Caudate nucleus (tissue), 63 donors: ENCODE measurements at places on chromosomes 6 and 20.

- DNase-seq: no peak
Measured at GRCh38 chr6:21437581-21437980, 156.0 kb upstream of the SOX4 start.

GRCh38 chr6:170285482-170285881 is 5.4 kb downstream of the DLL1 start:
- no peak for DNase-seq

- DNase-seq: peak; percentile 70
Measured at GRCh38 chr20:59603781-59604541, at the start of gene PHACTR3. Gene PHACTR3 (plus strand): TSS chr20:59604540. CDS start chr20:59605015, 475 bp downstream.

DNA sequence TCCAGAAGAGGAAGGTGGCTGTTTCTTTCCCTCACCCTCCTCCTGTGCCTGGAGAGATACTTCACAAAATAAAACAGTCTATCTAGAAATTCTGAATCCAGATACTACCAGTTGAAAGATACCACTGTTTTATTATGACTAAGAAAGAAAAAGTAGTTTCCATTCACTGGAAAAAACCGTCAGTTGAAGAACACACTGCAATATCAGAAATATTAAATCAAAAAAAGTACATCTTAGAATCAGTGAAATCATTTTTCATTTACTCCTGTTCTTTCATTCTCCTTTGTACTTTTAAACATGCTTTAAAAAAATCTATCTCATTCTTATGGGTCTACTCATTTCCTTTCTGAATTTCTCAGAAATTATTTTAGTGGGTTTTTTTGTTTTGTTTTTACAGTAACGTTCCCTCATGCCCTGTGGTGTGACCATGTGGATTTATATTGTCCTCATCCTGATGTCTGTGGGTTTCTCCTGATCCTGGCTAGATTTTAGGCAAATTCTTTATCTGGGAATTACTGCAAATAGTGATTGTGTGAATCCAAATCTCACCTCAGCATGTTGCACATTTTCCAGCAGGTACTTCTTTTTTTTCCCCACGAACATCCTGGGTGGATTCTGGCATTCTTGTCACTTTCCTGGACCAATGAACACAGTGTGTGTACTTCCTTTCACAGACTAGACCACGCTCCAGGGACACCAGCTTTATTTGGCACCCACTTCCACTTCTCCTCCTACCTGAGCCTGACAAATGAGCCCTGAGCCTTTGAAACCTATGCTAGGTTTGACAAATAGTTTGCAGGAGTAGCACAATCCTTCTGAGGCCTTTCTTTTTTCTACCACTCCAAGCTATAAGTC is 114.0 kb upstream of the LAMP5 start:
- no peak for DNase-seq

DNA sequence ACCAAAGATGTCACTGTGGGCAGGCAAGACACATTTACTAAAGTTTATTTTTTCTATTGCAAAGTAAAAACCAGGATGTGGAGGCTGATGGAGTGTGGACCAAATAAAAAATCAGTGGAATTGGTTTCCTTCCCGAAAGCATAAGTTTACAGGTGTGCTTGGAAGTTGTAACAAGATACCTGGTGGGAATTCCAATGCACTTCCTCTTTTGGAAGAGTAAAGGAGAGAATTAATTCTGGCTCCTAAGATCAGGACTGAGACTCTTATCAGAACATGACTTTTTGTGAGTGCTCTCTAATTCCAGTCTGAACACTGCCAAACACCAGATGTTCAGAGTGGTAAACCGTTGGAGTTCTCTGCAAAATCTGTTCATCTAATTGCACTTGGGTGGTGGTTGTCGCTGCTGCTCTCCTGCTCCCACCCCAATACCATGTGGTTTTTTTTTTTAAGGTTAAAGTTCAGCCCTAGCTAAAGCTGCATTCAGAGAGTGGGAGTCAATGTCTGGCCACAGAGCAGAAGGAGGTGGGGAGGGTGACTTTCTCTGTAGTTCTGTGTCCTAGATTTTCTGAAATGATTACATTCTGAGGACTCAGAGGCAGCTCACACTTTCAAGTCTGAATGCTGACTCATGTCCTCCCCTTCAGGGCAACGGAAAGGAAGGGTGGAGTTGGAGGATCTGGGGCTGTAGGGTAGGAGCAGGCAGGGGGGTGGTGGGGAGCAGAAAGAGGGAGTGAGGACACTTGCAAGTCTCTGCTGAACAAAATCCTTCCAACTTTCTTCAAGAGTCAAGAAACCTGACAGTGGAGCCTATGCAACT is 275.8 kb upstream of the PRDM1 start:
- no peak for DNase-seq

DNA sequence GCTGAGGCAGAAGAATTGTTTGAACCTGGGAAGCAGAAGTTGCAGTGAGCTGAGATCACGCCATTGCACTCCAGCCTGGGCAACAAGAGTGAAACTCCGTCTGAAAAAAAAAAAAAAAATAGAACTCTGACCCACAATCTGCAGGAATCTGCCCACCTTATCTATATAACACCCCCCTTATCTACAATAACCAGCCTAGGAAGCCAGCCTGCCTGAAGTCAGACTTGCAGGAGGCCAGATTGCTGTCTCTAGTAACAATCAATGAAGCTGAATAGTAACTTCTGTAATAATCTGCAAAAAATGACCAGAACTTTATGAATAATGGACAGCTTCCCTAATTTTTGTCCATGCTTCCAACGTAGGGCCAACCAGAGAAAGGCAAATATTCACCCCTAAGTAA is 352.5 kb downstream of the CD83 start:
- no peak for DNase-seq

- DNase-seq: no peak
Measured at GRCh38 chr6:89830170-89830809, 610 bp downstream of the CASP8AP2 start.

DNA sequence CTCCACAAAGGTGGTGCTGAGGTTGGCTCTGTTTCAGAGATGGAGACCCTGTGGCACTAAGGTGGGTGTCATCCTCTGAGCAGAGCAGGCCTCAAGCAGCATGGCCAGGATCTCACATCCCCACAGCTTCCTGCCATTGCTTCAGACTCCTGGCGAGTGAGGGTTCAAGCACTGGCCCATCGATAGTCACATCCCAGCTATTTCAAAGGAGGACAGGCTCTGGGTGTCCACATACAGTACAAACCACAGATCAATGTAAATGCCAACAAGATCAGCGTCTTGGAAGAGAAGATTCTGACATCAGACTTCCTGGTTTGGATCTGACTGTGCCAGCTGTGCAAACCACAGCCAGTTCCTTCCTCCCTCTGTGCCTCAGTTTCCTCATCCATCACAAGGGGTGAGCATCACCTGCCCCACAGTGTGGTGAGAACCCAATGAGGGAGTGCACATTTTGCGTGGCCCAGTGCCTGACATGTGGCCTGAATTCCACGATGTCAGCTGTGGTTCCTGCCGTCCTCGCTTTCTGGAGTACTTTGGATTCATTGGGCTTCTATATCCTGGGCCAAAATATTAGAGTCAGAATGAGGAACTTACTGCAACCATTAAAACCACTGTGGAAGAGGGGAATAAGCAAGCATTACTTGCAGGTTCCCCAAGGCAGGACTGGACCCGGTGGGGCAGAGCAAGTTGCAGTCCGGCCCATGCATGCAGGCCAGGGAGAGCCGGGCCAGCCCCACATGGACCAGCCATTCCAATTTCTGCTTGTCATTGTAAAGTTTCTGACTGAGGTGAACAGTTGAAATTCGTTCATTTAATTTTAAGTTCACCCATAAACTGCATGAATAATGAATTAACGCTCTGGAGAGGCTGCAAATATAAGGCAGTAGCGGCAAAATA is 236.0 kb downstream of the TTLL2 start:
- no peak for DNase-seq

- DNase-seq: no peak
Measured at GRCh38 chr20:38728911-38729642, 4.8 kb downstream of the SLC32A1 start.

DNA sequence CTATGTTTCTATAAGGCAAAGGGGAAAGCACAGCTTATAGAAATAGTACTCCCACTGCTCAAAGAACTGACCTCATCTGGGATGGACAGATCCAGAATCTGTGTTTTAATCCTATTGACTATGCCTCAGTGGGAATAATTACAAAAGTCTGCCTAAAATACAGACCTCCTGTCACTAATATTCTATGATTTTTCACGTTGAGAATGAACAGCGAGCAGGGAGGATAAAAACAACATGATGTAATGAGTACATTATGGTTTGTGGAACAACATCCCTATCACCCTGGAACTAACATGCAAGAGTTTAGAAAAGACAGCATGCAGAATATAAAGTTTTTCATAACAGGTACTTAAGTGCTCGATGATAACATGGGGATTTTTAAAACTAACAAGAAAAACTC is 53.9 kb downstream of the EPHA7 start:
- no peak for DNase-seq

GRCh38 chr20:37042986-37043972 is 52.5 kb downstream of the RBL1 start:
- no peak for DNase-seq

GRCh38 chr6:156832231-156832647 is 55.1 kb downstream of the ARID1B start:
- no peak for DNase-seq

DNA sequence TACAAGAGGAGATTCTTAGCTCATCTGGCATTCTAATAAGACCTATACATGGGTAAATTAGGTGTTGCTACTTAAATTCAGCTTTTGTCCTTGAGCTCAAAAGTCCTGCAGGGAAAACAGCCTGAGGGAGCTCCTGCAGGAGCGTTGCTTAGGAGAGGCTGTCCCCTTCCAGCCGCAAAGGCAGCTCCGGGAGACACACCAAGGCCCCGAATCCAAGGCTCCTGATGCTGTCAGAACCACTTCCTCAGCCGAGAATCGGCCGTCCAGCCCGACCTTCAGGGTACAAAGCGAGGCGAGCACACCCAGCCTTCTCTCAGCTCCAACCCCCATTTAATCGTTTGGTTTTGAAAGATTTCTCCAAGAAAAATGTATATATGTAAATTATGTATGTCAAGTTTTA is 87.0 kb downstream of the DACT2 start:
- DNase-seq: no peak

DNA sequence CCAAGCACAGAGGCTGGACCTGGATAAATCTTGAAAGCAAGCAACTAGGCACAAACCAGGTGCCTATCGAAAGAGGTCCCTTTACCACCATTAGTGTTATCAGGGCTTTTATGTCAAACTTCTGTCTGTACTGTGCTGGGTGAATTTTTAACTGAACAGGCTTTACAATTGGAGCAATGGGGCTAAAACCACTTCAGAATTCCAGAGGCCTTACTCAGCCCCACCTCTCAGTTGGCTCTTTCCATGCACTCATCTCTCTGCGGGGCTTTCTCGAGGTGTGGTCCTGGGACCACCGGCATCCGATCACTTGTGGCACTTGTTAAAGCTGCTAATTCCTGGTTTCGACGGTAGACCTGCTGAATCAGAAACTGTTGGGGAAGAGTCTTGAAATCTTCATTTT is 232.5 kb downstream of the SOX4 start:
- no peak for DNase-seq

- no peak for DNase-seq
Measured at GRCh38 chr20:32163951-32164350, 43.6 kb downstream of the PLAGL2 start.

DNA sequence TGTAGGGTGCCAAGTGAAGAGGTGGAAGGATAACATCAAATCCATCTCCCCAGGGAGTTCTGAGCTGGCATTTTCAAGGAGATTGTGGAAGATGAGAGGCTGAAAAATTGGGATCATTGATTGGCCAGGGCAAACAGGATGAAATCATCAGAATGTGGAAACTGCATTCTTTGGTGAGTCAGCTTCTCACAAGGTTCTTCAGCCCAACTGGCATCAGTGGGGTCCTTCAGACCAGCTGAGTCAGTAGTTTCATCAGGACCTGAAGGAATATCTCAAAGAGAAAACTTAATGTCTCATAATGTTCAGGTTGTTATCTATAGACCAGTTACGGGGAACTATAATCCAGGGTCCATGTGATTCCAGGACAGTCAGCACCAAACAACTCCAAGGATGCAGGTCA is 195.8 kb downstream of the HAO1 start:
- DNase-seq: no peak

DNA sequence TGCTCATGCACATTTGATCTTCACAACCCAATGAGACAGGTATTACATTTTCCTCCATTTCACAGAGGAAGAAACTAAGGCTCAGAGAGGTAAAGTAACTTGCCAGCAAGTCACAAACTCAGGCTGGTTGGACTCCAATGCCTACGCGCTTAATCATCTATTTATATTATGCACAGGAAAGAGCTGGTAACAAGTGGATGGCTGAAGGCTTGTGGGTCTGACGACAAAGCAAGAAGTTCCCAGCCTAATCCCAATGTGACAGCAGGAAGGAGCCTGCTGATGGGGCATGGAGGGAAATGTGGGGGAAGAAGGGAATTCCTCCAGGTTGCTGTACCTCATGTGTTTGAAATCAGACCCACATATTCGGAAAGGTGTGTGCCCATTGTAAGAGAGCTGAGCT is 3.9 kb downstream of the CDH22 start:
- DNase-seq: no peak

- DNase-seq: no peak
Measured at GRCh38 chr6:138593124-138593877, 94.0 kb upstream of the NHSL1 start.

GRCh38 chr6:128532136-128532535 is 11.7 kb upstream of the PTPRK start:
- no peak for DNase-seq

GRCh38 chr20:6265204-6265904 is 142.5 kb upstream of the FERMT1 start:
- DNase-seq: no peak

GRCh38 chr6:18742406-18742805 is 355.3 kb downstream of the RNF144B start:
- no peak for DNase-seq

GRCh38 chr20:36277546-36277945 is 28.6 kb upstream of the DLGAP4 start:
- DNase-seq: no peak

- no peak for DNase-seq
Measured at GRCh38 chr20:7760247-7761031, 179.8 kb downstream of the HAO1 start.

- no peak for DNase-seq
Measured at GRCh38 chr6:14726816-14727493, 518.9 kb upstream of the JARID2 start.

- no peak for DNase-seq
Measured at GRCh38 chr6:157569543-157569942, 188.6 kb downstream of the ZDHHC14 start.

GRCh38 chr20:63055575-63056235 is 48.9 kb upstream of the BHLHE23 start:
- DNase-seq: no peak
